Activated CD8-positive, alpha-beta memory T cell treated with anti-CD3 and anti-CD28 coated beads, Interleukin-2, amount 50 U/mL, for 48 hours (primary cell): ENCODE measurements at places on chromosomes 12 and 14.

DNA sequence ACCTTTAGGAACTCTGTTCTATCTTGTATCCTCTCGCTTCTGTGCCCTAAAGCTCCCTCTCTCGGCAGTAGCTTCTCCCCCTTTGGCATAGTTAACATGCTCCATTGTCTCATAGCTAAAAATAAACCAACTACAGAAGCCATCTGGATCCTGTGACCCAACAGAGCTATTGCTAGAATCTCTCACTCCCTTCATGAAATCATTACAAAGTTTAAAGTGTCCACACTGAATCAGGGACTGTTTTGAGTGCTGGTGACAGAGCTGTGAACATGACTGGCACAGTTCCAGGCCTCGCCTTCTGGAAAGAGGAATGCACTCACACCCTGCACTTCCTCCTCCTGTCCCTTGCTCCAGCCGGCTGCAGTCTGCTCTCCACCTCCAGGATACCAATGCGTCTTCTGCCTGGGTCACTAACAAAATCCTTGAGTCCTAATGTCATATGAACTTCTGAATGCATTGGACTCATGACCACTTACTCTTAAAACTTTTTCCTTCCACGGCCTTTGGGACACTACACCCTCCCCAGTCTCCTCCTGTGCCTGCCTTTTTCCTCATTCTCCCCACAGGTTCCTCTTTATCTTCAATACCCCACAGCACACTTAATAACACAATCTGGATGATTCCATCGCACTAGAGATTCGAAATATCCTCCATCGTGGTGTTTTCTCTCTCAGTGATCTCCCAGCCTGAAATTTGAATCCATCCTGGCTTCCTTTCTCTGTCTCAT, 13.2 kb downstream of the PLBD1 start:
- no peak for DNase-seq

GRCh38 chr12:94074980-94075629, 73.3 kb upstream of the PLXNC1 start:
- no peak for DNase-seq

- no peak for DNase-seq
These were observed 45.4 kb downstream of the EMP1 start for GRCh38 chr12:13241833-13242488.

DNA sequence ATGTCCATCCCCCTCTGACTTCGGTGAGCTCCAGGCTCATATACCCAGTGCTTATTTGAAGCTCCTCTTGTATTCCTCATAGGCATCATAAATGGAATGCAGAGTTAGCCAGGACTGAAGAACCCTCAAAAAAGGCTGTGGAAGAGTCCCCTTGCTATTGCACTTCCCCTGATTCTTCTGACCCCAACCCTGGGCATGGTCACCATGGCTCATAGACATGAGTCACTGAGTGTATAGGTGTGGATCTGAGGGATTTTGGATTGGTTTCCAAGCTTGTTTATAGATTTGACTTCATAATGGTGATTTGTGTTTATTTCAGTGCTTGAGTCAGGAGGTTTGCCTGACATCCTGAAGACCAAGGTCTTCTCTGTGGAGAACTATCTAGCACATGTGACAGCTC, 98.4 kb upstream of the SLC38A2 start:
- no peak for DNase-seq
